Activated T-cell treated with anti-CD3 and anti-CD28 coated beads for 1 hour (primary cell): ENCODE measurements at places on chromosomes 3 and 15.

DNA sequence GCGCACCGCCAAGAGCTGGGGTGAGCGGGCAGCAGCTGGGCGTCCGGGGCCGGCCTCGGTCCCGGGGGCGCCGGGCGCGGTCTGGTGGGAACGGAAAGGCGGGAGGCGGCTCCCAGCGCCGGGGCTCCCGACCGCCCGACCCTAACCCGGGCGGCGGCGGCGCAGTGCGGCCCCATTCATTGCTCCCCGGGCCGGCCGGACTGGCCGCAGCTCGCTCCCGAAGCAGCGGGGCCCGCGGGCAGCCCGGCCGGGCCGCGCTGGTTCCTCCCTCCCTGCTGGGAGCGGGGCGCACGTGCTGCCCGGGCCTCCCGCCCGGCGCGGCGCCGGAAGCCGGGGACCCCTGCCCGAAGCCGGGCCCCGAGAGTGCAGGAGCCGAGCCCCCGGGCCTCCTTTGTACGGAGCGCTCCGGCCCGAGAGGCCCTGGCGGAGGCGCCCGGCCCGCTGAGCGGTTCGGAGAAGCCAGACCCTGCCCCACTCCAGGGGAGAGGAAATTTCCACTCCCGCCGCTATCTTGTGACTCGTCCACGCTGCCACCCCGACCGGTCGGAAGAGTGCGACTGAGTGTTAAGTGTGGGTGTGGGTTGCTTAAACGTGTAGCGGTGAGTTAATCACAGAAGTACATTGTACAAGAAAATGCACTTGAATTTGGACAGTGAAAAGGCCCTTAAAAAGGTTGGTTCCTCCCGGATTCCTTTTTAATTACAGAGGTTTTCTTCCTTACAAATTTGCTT lies 613 bp downstream of the ATP1B3 start:
- peak; percentile 51 for DNase-seq

GRCh38 chr3:136624894-136625815 lies 127.0 kb downstream of the STAG1 start:
- no peak for DNase-seq

- DNase-seq, result no peak
Measured at GRCh38 chr3:122678506-122678905, 2.1 kb upstream of the PARP14 start.

DNA sequence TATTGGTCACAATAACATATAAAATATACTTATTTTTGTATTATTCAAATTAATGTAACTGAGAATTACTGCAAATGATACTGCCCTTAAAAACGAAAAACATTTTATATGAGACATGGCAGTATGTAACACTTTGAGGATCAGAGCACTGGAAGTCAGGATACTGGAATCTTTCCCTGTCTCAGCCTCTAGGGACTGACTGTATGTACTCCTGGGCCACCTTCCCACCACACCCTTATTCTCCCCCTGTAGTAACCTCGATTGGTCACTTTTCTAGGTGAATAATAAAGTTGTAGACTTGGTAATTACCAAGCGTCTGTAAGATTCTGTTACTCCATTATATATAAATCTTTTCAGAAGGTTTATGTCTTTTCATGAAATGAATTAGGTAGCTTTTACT lies 43.0 kb downstream of the LRRC49 start:
- DNase-seq, result no peak

DNA sequence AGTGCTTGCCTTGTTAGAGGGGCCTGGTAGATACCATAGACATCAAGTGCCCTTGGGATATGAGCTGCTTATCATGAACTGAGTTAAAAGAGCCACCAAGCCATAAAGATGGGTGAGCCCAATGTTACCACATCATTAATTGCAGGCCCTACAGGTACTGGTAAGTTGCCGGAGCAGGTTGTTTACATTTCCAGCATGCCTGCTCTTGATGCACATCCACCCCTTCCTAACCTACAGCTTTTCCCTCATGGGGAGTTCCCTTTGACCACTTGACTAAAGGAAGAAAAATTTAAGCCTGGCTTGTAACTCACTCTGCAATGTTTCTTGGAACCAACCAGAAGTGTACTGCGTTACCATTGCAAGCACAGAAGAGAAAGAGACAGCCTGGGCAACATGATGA lies 24.7 kb upstream of the ULK4 start:
- no peak for DNase-seq

GRCh38 chr3:193662757-193663322 lies 69.8 kb downstream of the OPA1 start:
- DNase-seq, result no peak

GRCh38 chr3:114858329-114858728 lies 288.8 kb downstream of the ZBTB20 start:
- DNase-seq, result no peak

- DNase-seq, result no peak
Measured at GRCh38 chr3:106006001-106006400, 137.2 kb upstream of the CBLB start.

DNA sequence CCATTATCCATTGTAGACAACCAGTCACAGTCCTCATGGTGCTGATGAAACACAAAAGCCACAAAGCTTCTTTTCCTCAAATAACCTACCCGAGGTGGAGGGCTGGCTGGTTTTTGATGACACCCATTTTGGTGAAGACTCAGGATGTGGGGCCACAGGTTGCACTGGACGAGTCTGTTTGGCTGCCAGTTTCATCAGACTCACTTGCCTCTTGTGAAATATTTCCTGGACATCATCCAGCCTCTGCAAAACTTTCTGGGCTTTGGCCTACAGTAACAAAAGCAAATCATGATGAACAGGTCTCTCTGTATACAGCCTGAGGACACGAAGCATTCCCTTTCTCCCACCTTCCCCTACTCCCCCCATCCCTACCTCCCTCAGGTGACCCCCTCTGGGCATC lies 42.2 kb downstream of the B3GNT5 start:
- DNase-seq, result no peak

- DNase-seq, result no peak
Measured at GRCh38 chr3:77063423-77063822, 23.5 kb downstream of the ROBO2 start.

- DNase-seq, result no peak
Measured at GRCh38 chr3:151923901-151924300, 50.5 kb downstream of the SUCNR1 start.

DNA sequence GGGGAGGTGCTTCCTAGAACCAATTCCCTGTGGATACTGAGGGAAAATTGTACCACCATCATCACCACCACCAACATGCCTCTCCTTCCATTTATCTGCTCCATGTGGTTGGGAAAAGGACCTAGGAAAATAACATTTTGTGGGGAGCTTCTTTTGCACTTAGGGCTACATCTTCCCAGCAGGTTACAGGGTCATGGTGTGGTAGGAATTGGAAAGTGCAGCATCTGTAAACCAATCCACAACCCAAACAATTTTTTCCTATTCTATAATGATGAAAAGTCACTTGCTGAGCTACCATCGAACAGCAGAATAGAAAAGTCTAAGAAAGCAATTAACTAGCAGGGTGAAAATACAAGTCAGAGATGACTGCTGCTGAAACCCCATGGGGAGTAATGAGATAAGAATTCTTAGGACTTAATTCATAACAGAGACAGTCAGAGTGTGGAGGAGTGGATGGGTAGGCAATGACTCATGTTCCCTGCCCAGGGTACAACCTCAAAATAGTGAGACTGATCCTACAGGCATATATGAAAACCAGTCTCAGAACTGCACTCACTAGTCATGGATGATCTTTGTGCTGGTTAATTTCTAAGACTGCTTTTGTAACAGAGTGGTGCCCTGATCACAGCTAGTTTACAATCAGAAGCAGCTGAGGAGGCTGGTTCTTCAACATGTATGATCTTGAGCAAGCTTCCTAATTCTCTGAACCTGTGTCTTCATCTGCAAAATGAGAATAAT lies 38.1 kb upstream of the LEKR1 start:
- no peak for DNase-seq

DNA sequence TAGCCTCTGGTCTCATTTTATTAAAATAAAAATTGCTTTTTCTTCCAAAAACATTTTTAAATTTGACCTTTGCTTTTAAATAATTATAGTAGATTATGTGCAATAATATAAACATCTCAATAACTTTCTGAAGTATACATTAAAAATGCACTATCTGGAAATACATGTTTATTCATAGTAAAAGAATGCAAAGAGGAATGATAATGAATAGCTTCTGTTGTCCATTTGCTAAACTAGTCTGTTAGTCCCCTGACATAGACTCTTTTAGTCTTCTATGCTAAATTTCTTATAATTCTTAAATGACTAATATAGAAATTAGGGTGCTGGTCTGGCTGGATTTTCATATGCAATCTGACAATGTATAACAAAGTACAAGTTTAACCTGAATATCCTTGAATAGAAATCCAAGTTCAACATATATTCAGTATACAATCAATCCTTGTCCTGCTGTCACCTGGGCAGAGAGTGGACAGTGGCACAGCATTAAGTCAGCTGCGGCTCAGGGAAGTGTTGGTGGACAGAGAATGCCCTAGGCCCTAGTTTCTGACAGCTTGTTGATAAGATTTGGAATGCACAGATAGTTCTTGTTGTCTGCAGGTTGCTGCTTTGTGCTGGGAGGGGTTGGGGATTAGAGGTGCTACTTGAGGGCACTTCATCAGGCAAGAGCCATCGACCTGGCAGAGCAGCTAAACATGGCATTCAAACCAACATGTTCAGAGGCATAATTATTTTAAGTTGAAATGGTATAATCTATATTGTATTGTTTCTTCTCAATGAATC lies 161.7 kb downstream of the MBNL1 start:
- DNase-seq, result no peak

GRCh38 chr3:31275583-31275982 lies 257.1 kb upstream of the STT3B start:
- no peak for DNase-seq

- no peak for DNase-seq
Measured at GRCh38 chr3:48215466-48215865, 7.8 kb upstream of the CAMP start.

- no peak for DNase-seq
Measured at GRCh38 chr3:148066802-148067201, 630.9 kb upstream of the AGTR1 start.

- no peak for DNase-seq
Measured at GRCh38 chr3:143643905-143644304, 204.4 kb downstream of the SLC9A9 start.

DNA sequence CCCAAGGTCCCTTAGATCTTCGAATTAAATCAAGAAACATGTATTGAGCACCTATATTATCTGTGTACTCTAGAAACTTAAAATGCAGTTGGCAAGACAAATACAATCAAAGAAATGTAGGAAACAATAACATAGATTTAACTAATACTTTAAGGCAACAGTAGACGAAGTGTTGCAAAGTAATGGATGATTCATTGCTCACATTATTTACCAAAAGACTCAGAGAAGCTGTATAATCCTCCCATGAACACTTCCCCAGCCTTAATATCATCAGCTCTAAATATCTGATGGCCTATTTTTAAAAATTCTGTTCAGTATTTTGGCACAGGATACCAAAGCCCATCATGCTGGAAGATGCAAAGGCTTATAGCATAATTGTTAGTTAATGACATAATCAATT lies 272.1 kb upstream of the TTC14 start:
- DNase-seq, result no peak

- DNase-seq, result no peak
Measured at GRCh38 chr15:82681371-82681770, 28.3 kb downstream of the AP3B2 start.

DNA sequence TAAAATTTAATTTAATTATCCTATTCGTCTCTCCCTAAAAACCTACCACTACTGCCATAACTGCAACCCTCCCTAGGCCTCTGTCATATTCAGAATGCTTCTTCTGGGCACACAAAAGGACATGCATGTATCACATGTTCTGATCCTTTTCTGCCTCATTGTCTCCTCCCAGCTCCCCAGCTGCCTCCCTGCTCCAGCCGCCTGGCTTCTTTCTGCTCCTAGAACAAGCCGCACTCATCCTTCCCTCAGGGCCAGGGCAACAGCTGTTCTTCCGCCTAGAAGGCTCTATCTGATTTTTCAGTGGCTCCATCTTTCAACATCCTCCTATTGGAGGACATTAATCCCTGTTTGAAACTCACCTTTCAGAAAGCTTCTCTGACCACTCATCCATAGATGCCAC lies 38.6 kb downstream of the TMED3 start:
- no peak for DNase-seq

DNA sequence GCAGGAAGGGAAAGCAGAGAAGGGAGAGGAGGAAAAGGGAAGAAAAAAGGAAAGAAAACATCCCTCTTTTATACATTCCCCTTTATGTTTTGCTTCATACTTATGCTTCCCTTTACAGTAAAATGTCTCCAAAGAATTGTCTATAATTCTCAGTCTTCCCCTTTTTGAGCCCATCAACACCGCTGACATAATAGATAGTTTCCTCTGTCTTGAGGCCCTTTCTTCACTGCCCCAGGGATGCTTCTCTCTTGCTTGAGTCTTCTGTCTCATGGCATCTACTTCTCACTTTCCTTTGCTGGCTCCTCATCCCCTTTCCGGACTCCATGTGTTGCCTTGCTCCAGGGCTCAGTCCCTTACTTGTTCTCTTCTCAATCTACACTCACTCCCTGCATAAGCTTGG lies 99.7 kb upstream of the DAZL start:
- DNase-seq, result no peak

DNA sequence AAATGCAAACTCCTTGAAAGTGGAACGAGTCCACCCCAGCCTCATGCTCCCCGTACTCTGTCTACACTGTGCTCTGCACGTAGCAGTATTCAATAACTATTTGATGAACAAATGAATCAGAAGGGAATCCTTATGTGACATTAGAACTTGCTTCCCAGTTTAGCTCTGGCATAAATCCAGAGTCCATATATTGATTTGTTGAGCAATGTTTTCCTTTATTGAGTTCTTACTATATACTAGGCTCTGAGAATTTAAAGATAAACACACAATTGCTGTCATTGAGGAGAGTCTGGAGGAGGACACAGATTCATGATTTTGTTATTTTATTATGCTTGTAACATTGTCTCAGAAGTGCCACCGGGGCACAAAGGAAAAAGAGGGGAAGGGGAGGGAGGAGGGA lies 71.1 kb upstream of the GATM start:
- no peak for DNase-seq

DNA sequence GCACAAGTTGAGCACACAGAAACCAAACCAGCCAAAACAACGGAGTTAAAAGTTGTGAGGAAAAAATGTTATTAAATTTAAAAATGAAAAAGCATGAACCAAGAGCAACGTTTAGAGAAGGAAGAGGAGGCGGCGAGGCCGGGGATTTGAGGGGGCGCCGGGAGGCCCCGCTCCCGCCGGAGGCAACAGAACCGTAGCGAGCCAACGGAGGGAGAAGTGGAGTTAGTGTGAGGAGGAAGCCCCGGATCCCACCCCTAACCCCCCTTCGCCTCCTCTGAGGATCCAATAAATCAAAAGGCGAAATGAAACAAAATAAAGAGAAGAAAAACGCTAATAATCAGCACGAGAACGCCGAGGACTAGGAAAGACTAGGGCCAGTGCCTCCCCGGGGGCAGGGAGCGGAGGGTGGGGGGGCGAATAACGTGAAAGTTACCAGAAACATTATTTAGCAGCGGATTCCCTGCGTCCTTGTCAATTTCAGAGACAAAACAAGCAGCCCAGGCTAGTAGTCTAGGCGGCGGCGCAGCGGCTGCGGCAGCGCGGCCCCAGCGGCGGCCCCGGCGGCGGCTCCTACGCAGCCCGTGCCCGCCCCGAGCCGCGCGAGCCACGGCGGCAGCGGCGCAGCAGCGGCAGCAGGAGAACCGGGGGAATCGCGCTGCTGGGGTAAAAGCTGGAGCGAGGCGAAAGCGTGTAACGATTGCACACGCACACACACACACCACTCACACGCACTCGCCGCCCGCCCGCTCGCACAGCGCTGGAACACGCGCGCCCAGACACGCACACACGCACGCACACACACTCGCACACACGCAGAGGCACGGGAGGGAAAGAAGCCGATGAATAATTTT lies 1.7 kb downstream of the MEIS2 start:
- no peak for DNase-seq

- DNase-seq, result no peak
Measured at GRCh38 chr15:80275961-80276360, 23.9 kb upstream of the CTXND1 start.

GRCh38 chr15:68213991-68214837 lies 9.1 kb upstream of the CALML4 start:
- DNase-seq, result no peak
